Neural progenitor cell (in vitro differentiated cells): ENCODE measurements at places on chromosomes 1 and 21. TPM values are rescaled to one million over a fixed set of nuclear protein-coding genes. Genes with fewer than 3 reads are reported as not detected.

DNA sequence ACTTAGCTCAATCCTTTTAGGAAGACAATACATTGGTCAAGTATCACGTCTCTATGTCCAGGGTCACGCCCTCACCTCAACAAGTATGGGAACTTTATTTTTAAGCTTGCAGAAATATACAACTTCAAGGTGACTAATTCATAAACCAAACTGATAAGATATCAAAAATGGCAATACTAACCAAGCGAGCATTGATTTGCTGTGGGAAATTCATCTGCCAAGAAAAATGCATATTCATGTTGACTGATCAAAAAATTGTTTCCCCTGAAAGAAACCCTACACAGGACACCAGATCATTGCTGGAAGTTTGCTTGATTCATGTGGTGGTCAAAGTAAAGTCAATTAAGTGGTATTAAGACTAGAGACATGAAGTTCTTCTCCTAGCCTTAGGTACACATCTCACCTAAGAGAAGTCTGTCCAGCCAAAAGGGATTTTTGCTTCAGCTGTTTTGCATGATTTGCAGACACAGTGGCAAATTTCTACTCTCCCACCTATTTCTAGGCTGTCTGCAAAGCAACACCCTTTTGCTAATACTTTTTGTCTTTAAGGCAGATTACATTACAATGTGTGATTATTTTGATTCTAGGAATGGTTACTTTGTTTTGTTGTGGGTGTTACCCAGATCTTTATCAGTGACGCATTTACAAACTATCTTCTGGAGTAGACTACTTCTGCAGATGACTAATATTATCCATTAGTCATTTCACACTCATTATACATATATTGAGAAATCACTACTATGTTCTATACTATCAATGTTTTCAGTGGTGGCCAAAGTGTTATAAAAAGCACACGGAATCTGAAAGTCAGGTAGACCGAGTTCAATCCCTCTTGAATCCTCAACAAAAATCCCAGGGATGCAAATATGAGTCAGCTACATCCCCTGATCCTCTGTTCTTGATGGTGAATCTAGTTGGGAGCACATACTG, 12.4 kb downstream of the SAMSN1 start:
- no peak for DNase-seq

DNA sequence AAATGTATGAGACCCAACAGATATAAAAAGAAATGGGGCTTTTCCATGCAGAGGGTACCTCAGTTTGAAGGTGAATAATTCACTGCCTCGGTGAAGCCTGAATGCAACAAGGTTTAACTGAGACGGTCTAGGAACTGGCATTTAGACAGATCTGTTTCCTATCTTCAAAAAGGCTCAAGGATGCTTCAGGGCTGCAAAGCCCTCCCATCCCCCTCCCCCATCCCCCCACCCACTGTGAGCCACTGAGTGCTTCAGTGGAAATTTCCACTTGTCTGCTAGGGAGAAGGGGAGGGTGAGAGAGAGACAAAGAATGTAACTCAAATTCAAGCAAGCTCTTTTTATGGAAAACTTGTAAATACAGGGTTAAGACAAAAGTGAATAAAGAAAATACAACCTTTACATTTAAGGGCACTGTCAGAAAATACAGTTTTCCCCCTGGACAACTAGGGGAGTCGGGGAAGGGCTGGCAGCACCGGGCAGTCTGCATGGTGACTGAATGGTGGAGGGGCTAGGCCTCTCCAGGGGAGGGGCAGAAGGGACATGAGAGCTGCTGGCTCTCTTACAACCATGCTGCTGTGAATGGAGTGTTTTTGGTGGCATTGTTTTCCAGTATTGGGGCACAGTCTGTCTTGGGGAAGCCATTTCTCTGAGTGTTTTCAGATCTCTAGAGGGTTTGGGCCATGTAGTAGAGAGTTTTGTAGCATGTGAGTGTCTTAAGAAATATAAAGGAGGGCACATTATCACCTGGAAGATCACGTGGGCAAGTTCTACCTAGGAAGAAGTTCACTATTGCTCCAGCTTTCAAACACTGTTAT, 56.7 kb downstream of the MRPS6 start:
- DNase-seq = peak; percentile 65

DNA sequence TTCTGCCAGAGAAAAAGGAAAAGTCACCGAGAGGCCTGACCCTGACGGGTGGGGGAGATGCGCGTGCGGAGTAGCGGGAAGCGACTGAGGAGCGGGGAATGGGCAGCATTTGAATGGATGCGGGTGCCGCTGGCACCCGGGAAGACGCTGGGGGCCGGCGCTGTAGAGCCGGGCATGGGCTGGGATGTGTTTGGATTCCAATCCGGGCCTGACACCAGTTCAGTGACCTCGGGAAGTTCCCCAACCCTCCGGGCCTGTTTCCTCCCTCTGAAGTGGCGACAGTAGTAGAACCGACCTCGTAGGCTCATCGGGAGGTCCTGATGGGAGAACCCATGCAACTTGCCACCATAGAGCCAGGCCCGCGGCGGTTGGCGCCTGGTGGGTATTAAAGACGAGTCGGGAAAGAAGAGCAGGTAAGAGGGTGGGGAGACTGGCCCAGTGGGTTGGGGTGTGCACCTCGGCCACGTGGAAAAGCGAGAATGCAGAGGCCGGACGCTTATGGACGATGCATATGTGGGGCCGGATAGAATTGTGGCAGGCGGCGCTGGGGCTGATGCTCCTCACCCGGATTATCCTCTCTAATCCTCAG, 642 bp upstream of the SLC16A1 start:
- DNase-seq = peak; percentile 44

DNA sequence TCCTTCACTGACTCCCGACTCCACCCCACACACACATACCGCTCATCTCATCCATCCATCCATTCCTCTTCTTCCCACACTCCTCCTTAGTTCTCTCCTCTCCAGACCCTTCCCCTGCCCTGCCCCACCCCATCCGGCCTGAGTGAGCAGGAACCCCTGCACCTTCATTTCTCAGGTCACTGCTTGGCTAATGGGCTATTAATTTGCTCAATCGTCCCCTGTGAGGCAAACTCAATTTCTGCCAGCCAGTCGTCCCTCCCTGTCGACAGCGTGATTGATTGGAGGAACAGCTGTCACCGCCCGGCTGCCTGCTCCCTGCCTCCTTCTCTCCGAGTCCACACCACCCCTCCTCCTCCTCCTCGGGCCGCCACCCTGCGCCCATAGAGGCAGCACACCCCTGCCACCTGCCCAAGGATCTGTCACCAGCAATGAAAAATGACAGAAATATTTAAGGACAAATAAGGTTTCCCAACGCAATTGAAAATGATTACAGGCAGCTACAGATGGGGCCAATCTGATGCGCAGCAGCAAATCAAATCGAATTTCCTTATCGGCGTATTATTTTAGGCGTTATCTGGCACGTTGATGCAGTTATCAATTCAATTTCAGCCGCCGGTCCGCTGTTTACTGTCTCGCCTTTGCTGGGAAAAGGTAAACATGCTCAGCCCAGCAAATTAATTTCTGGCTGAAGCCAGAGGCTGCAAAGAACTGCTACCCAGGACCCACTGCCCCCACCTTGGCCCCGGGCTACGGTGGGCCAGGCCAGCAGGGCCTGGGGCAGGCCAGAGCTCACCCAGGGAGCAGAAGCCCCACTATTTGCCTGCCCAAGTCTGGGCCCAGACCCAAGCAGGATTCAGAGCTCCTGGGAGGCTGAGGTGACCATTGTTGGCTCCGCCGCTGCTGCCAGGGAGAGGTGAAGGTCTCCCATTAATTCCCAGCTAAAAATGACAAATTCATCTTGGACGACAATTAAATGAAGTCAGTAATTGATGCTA, 71.3 kb downstream of the TMEM53 start:
- DNase-seq = no peak

GRCh38 chr1:30525631-30525970, 197.8 kb downstream of the MATN1 start:
- no peak for DNase-seq

GRCh38 chr1:27301052-27301422, 20.9 kb upstream of the TMEM222 start:
- no peak for DNase-seq

DNA sequence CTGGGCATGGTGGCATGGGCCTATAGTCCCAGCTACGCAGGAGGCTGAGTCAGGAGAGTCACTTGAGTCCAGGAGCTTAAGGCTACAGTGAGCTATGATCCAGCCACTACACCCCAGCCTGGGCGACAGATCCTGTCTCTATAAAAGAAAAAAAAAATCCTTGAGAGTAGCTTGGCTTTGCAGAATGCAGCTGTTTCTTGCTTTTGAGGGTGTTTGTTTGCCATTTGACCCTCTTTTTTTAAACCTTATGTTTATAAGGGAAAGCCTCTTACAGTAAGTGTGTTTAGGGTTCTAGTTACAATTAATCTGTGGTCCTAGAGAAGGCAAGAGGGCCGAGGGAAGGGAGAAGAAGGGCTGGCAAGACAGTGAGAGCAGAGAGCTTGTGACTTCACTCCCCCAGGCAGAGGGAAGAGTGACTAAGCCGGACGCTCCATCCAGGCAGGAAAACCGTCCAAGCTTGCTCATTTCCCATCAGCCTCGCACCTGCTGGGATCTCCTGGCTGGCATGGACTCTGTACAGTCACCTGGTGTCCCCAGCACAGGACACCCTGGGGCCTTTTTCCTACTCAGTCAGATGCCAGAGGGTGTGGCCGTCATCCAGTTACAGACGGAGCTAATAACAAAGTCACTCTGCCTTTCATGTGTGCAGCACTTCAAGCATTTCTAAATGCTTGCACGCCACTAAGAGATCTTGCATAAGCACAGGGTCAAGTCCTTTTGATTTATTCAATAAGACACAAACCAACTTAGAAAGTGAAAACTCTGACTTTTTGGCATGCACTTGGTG, 55.5 kb upstream of the PSEN2 start:
- DNase-seq = no peak

GRCh38 chr1:5680600-5680999, 311.6 kb downstream of the NPHP4 start:
- DNase-seq = no peak

DNA sequence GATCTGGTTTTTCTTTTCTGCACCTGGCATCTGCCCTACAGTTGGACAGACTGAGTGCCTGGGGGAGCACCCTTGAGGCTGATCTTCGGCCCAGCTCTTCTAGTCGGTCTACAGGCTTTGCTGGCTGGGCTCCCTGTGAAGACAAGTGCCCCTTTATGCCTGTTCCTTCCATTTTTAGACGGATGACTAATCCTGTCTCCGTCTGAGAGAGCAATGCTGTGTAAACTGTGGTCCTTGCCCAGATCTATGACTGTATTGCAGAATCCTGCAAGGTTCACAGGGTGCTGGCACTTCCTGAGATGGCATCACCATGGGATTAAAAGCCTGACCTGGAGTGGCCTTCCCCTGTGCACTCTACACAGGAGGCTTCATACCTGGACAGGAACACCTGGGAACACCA, 47.6 kb upstream of the SAMD13 start:
- no peak for DNase-seq

DNA sequence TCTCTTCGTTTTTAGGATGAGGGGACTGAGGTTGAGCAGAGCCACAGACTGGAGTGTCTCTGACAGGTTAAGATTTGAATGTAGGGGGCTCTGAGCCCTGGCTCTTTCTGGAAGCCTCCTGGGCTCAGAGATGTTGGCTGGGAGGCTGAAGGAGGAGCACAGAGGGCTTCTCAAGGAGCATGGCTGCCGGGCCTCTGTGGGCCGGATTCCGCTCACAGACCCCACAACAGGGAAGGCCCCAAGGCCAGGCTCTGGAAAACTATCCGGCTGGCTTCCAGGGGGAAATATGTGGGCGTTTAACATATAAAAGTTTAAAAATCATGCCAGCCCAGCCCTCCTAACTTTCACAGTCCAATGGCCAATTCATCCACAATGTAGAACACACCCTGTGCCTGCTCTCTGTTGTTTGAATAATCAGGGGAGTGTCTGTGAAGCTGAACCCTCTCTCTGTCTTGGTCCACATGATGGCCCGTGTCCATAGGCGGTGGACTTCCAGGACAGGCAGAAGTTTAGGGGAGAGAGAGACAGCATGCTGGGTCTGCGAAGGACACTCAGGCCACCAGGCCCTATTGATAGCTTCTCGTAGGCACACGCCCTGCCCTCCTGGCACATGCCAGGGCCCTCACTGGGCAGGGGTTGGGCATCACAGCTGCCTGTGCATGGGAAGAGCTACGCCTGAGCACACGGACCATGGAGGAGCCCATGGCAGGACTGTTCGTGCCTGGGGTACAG, 10.8 kb downstream of the OBSCN start:
- DNase-seq = no peak

GRCh38 chr1:100799954-100800612, 80.5 kb downstream of the VCAM1 start:
- DNase-seq = no peak

DNA sequence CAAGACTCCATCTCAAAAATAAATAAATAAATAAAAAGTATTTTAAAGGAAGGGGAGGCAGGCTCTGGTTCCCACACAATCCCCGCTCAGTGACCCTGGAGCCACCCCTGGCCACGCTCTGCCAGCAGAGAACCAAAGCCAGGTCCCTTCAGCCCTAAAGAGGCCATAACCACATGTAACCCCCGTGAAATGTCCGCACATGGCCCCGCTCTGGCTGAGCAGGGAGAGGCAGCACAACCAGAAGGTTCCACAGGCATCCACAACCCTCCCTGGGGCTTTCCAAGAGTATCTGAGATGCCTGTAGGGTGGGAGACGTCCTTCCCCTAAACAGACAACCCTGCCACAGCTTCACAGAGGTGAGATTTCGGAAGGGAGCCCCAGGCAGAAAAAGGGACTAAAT, 1.4 kb upstream of the ARF1 start:
- no peak for DNase-seq

DNA sequence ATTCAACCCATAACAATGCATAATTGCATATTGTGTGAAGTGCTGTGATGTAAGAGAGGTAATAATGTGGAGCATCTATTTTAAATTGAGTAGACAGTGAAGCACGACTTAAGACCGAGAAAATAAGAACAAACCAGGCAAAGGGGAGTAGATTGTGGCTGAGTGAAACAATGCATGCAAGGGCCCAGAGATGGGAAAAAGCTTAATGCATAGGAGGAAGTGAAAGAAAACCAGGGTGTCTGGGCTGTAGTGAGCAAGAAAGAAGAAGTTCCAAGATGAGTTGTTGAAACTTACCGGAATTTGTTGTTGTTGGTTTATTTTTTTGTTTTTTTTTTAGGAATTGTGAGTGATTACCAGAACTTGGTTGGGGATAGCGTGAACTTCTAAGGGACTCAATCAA, 104.7 kb downstream of the SNX7 start:
- DNase-seq = no peak

DNA sequence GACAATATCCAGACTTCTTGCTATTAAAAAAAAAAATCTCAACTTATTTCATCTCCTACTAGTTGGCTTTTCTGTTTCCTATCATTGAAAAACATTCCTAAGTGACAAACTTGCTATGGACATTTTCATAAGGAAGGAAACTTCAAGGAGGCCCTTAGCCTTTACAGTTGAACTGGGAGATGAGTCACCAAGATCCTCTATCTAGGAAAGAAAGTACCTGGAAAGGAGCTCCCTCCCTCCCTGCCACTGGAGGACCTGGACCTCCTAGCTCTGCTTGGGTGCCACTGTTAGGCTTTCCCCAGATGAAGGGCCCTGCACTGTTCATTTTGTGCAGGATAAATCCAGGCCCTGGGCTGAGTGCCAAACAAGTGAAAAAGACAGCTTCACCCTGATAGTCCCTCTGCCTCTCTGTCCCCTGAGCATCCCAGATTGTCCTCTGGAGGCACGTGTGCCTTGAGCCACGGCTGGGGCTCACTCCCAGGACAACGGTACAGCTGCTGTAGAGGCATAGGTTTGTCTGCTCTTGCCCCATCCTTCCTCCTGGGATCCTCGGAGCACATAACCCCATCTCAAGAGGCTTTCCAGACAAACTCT, 40.2 kb upstream of the SOX13 start:
- DNase-seq = peak; percentile 18

FGR gene
- total RNA-seq = not detected in 2 replicates

KCNK1 gene
- total RNA-seq = 0.11 and 0.31 TPM in 2 replicates

MIXL1 gene
- 0.31 TPM in 1 of 2 replicates, not detected in the other for total RNA-seq

C1orf87 gene
- not detected in 2 replicates for total RNA-seq

SCCPDH gene
- total RNA-seq = 46.7 and 56.3 TPM in 2 replicates

SLC44A3 gene
- total RNA-seq = 0.25 and 1.7 TPM in 2 replicates

ERG gene
- 0.09 TPM in 1 of 2 replicates, not detected in the other for total RNA-seq
